ENCODE measurements at places on chromosomes 5 and 9.

DNA sequence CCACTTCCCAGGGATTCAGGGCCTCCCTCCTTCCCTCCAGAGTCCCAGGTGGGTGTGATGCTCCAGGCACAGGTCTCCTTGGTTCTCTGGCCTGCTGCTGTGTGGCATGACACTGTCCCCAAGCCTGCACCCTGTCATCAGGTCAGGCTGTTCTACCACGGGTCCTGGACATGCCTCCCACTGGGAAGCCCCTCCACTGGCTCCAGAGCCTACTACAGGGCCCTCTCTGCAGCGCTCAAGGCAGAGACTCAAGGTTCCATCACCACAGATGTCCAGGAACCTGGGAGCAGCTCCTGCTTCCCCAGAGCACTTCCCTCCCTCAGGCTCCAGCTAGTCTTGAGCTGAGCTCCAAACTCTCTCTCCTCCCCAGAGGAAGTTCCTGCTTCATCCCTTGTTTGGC, 237.3 kb downstream of the PBX3 start:
- no peak for DNase-seq

- no peak for DNase-seq
These were observed 19.7 kb downstream of the KDM3B start for GRCh38 chr5:138372225-138372624.

GRCh38 chr9:120694559-120694958, 19.7 kb downstream of the MEGF9 start:
- no peak for DNase-seq

DNA sequence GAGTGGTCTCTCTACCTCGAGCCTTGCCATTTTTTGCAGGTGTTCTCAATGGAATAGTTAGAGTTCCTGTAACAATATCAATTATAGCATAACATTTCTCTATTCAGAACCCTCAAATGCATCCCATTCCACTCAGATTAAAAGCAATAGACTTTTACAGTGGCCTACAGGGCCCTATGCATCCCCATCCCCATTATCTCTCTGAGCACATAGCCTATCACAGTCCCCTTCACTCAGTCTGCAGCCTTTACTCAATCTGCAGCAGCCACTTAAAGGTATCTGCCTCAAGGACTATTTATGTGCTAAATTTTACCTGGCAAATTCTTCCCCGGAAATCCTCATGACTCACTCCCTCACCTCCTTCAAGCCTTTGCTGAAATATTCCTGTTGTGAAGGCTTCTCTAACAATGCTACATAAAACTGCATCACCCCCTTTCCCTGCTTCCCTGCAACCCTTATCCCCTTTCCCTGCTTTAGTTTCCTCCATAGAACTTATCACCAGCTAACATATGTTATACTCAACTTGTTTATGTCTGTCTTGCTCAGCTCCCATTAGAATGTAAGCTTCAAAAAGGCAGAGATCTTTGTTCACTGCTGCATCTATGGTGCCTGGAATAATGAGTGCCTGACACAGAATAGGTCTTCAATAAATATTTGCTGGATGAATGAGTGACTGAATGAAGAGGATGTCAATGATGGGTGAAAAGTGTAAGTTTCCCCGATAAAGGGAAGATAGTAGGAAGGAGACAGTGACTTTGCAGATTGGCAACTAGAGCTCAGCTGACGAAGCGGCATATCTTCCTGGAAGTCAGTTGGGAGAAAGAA, 54.1 kb upstream of the ZNF366 start:
- DNase-seq = no peak

- no peak for DNase-seq
These were observed 178.9 kb upstream of the TUSC1 start for GRCh38 chr9:25857147-25857546.

GRCh38 chr5:170109059-170110031, 3.6 kb downstream of the FOXI1 start:
- DNase-seq = no peak

DNA sequence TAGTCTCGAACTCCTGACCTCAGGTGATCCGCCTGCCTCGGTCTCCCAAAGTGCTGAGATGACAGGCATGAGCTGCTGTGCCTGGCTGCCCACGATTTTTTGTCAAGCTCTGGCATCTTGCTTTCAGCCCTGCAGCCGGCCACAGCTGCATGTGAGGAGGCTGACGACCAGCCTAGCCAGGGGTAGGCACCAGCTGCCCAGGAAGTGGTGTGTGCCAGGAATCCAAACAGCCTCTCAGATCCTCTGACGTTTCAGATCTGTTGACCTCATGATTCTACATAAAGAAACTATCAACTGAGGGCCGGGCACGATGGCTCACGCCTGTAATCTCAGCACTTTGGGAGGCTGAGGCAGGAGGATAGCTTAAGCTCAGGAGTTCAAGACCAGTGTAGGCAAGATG, 19.0 kb downstream of the DYNC2I2 start:
- DNase-seq = no peak
